NCI-H524 treated with DMSO at 0.1 percent for 48 hours (cell line): ENCODE measurements at places on chromosomes 12 and 14.

GRCh38 chr14:77601846-77602619, 14.4 kb downstream of the SPTLC2 start:
- no peak for DNase-seq

- no peak for DNase-seq
Measured at GRCh38 chr14:99687284-99688209, 3.4 kb downstream of the CYP46A1 start.

GRCh38 chr12:100553936-100554335, 19.5 kb upstream of the GAS2L3 start:
- no peak for DNase-seq

DNA sequence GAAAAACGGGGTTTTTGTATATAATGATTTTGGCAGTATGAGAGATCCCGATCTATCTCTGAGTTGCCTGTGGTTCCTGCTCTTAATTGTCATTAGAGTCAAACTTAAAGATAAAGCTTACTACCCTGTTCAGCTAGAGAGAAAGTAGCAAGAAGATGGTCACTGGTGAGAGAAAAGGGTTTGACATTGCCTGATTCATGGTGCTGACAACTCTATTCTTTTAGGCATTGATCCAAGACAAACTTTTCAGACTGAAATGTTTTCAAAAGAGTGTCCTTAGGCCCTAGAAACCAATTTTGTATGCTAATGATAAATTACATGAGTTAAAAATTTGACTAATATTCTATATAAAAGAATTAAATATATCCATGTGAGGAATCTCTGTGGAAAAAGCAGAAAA, 35.1 kb downstream of the PELI2 start:
- no peak for DNase-seq

DNA sequence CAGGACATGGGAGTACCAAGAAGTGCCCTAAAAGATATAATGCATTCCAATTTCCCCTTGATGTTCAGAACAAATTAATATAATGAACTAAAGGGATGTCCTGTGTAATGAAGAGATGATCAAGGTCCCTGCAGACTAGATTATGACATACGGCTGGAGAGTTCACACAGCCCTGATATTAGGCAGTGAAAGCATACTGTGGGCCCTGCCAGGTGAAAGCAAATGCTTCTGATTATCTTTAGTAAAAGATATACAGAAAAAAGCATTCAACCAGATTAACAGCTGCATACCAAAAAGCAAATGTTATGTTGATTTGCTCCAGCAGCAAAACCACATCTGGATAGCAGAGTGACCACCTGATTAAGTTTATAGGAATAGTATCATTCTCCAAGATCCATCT, 12.1 kb downstream of the HIGD1C start:
- no peak for DNase-seq

GRCh38 chr12:119728444-119728745, 60.5 kb downstream of the PRKAB1 start:
- DNase-seq, result no peak

DNA sequence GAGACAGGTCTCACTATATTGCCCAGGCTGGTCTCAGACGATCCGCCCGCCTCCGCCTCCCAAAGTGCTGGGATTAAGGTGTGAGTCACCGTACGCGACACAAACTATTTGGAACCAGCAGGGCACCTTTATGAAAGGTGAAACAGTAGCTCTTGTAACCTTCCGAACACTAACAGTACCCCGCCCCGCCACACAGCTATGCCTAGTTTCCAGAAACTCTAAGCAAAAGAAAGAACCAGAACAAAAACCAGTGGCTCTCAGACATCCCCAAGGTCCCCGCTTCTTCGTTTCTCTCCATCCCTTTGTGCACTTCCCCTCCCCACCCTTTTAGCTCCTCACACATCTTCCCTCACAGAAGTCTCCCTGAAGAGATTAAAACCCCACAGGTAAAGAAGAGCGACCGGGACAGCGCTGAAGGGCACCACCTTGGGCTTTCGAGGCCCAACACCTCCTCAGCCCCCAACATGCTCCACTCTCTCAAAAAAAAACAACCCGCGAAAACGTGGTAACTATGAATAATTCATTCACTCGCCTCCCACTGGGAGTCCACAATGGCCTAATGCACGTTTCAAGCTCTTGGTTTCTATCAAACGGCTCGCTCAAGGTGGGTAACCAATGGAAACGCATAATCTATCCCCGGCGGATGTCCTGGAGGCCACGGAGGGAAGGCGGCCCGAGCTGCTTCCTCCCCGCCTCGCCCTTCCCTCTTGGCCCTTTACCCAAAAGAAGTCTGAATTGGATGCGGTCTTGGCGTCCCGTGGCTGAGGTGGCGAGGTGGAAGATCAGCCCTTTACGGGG, 877 bp downstream of the BAG5 start:
- no peak for DNase-seq

DNA sequence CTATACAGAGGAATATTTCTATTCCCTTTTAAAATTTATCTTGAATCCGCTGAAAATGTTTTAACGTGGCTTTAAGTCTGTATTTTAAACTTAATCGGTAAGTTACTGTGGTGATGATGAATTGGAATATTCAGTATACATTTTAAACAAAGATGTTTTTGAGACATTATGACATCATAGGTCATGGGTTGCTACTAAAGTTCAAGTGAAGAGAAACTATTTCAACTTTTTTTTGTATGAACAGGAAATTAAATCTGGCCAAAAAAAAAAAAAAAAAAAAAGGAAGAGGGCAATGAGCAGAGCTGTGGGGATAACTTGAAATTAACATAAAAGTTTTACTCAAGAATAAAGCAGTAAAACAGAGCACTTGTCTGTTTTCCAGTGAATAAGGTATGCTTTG, 109.0 kb downstream of the PLEKHA5 start:
- DNase-seq, result no peak

DNA sequence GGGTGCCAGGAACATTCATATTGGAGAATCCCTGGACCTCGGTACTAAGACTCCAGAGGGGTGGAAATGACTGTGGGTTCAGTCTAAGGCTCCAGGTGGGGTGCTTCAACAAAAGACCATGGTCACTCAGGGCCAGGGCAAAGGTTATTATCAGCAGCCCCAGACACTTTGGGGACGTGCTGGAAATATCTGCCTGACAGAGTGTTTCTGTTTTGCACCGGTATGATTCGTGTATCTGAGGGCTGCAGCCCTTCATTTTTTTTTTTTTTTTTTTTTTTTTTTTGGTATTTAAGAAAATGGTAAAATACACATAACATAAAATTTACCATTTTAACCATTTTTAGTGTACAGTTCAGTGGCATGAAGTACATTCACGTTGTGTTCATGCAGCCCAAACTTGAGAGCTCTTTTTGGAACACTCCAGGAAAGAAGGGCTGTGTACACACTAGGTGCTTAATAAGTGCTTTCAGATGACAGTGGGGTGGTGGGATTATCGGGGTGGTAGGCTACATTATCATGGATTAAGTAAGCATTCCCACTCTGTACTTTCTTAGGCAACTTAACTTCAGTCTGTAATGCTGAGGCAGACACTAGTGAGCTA, 120.3 kb downstream of the CHST11 start:
- DNase-seq, result no peak

- DNase-seq, result no peak
Measured at GRCh38 chr14:99479906-99480869, at the start of gene SETD3. SETD3 (minus strand) TSS chr14:99480859; CDS start chr14:99465805, 15,054 bp downstream.

- no peak for DNase-seq
Measured at GRCh38 chr12:70083677-70084020, 159.6 kb upstream of the CNOT2 start.

DNA sequence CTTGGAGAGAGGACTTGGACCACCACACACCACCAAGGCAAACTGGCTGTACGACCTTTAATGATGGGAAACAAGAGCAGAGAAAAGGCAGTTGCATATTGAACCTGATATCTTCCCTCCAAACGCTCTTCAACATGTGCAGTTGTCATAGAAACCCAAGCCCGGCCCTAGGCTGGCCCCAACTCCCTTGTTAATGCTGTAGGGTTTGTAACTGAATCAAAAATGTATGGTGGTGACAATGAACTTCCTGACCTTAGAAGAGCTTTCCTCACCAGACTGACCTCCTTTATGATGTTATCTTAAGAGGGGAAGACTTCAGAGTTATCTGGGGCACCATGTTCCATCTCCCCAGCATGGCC, 12.3 kb downstream of the APOLD1 start:
- DNase-seq, result no peak

GRCh38 chr12:6345319-6346091, 3.6 kb upstream of the TNFRSF1A start:
- DNase-seq, result no peak

DNA sequence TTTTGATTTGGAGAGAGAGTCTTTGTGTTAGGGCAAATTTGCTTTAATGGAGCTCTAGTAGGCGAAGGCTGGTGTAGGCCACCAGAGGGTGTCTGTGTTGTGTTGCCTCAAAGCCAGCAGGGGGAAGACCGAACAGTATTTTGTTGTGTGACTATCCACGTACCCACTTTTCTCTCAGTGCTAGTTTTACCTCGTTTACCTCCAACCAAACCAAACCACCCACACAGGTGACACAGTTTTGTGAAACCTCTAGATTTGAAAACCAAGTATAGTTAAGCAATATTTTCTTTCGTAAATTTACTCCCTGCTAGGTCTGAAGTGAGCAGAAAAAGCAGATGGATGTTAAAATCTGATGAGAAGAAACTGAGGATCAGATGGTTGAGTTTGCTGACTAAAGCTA, 36.3 kb upstream of the NPFF start:
- no peak for DNase-seq

DNA sequence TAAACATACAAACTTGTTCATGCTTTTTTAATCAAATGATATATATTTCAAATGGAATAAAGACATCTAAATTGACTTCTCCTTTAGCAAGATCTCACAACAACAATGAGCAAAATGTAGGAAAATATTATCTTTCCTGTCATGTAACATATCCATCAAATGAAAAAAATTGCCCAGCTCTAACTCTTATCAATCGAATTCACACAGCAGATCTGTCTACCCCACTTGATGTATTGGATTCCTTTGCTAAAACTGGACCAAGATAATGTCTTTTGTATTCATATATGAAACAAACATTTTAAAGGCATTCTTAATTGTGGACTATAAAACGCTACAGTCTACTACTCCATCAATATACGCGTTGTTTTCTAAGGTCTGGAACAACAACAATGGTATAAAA, 218.0 kb downstream of the SOX5 start:
- no peak for DNase-seq

DNA sequence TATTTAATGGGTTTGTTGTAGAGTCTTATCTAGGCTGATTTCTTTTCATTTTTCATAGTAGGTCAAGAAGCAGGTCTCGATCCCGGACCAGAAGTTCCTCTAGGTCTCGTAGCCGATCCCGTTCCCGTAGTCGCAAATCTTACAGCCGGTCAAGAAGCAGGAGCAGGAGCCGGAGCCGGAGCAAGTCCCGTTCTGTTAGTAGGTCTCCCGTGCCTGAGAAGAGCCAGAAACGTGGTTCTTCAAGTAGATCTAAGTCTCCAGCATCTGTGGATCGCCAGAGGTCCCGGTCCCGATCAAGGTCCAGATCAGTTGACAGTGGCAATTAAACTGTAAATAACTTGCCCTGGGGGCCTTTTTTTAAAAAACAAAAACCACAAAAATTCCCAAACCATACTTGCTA, 4.2 kb downstream of the SRSF5 start:
- no peak for DNase-seq

- no peak for DNase-seq
Measured at GRCh38 chr12:67482751-67483661, 165.5 kb upstream of the DYRK2 start.

- DNase-seq, result no peak
Measured at GRCh38 chr12:19623751-19624399, 184.6 kb downstream of the AEBP2 start.

- no peak for DNase-seq
Measured at GRCh38 chr14:104114421-104115130, 23.8 kb upstream of the KIF26A start.

DNA sequence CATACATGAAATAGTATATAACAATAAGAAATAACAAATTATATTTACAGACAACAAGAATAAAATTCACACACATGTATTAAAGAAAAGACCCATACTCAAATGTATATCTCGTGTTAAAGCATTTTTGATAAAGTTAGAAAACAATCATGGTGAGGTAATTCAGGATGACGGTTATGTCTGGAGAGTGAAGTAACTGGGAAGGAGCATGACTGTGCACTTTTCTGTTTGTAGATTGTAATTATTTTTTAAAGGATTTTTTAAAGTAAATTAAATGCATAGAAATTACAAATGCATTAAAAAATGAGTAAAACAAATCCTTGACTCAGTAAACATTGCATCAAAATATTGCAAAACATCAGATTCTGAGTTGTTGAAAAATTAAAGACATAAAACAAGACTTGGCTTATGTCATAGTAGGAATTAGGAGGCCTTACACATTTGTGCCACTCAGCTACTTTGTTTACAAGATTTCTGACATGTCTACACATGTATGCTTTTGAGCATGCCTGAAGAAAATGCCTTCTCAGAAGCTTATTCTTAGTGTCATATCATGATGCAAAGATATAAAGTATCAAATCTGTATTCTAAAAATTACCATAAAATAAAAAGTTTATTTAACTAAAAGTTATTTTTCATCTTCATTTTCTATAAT, 1325.1 kb downstream of the SLC16A7 start:
- no peak for DNase-seq

DNA sequence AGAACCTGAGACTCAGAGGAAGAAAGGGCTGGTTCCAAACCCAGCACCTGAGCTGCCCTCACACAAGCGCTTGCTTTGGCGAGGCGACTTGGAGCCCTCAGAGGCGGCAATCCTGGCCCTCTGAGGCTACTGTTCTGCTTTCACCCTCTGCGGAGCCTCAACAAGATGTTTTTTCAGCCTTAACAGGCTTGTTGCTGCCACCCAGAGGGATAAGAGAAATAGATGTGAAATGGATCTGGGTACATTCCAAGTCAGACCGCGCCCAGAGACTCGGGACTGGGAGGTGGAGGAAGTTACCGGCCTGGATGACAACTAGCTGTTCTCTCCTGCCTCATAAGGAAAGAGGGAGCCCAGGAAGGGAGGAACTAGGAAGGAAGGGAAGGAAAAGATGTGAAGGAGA, 89.6 kb downstream of the TTC7B start:
- no peak for DNase-seq

- DNase-seq, result no peak
Measured at GRCh38 chr14:59811815-59812214, 58.8 kb downstream of the RTN1 start.

GRCh38 chr14:78018283-78018682, 151.9 kb upstream of the NRXN3 start:
- no peak for DNase-seq

- no peak for DNase-seq
Measured at GRCh38 chr14:99850709-99851108, 57.5 kb downstream of the EML1 start.
